GM04503 (cell line): ENCODE measurements at places on chromosomes 4 and X.

DNA sequence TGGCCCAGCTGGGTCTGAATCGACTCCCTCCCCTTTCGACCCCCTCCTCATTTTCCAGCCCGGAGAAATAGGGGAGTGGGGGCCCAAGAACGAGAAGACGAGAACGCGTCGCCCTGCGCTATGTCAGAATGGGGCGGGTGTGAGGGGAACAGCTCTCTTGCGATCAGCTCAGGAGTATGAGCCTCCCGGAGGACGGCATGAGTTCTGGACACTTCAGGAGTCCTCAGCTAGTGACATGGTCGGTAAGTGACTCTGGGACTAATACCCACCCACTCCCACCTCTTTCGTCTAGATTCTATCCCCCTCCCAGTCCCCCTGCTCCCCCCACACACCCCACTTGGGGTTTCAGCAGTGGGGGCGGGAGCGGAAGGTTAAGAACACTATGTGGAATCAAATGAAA, 944 bp downstream of the KLF8 start:
- no peak for DNase-seq

- DNase-seq, result peak; percentile 86
These were observed 61.9 kb upstream of the NFKB1 start for GRCh38 chr4:102439236-102439614.

DNA sequence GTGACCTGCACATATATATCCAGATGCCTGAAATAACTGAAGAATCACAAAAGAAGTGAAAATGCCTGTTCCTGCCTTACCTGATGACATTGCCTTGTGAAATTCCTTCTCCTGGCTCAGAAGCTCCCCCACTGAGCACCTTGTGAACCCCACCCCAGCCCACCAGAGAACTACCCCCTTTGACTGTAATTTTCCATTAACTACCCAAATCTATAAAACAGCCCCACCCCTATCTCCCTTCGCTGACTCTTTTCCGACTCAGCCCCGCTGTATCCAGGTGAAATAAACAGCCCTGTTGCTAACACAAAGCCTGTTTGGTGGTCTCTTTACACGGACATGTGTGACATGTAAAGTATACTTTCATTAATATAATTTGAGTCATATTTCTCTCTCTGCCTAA, 320.3 kb upstream of the TECRL start:
- no peak for DNase-seq

- no peak for DNase-seq
These were observed 29.4 kb downstream of the RAB28 start for GRCh38 chr4:13454786-13455185.

GRCh38 chr4:87219632-87220093, 755 bp downstream of the KLHL8 start:
- DNase-seq, result no peak

DNA sequence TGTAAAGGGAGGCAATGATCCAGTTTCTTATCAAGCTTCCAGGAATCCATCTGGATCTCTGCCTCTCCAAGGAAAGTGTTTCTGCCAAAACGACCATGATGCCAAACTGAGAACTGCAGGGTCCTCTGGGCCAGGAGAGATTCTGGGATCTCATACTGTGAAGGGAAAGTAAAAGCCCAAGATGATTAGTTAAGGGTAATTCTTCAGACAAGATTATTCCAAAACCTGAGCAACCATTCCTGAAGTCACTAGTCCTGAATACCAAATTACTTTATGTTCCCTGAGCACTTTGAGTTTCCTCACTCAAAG, 42.0 kb downstream of the SRPX2 start:
- no peak for DNase-seq

DNA sequence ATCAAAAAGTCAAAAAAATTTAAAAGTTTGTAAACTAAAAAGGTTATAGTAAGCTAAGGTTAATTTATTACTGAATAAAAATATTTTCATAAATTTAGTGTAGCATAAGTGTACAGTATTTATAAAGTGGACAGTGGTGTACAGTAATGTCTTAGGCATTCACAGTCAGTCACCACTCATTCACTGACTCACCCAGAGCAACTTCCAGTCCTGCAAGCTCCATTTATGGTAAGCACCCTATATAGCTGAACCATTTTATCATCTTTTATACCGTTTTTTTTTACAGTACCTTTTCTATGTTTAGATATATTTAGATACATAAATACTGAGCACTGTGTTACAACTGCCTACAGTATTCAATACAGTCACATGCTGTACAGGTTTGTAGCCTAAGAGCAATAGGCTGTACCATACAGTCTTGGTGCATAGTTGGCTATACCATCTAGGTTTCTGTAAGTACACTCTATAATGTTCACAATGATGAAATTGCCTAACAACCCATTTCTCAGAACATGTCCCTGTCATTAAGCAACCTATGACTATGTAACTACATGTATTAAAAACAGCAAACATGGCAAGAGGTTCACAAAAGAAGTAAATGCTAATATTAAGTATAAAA, 18.6 kb downstream of the ACSL4 start:
- DNase-seq, result no peak

GRCh38 chrX:70026851-70027200, 22.9 kb downstream of the AWAT2 start:
- DNase-seq, result no peak

- no peak for DNase-seq
These were observed 1342.9 kb downstream of the ADGRL3 start for GRCh38 chr4:62543002-62543401.

- peak; percentile 14 for DNase-seq
These were observed 87.6 kb downstream of the SORCS2 start for GRCh38 chr4:7279902-7280301.

DNA sequence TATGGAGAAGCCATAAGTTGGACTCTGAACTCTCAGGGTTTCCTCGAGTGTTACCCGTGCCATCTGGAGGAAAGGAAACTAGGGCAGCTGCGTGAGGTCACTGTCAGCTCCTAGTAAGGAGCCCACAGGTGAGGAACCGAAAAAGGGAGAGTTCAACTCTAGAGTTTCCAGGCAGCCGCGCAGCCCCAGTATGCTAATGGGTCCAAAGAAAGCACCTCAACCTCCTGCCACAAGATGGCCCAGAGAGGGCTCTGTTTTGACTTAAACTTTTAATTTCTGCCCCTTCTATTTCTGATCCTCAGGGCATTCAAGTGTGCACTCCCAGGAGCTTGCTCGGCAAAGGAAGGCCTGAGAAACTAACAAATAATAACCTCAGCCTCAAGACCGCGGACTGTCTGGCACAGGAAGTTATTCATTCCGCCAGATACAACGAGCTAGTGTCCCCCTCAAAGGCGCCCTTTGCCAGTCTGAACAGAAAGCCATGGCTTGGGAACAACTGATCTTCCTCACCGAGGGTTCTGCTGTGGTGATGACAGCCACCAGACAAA, 13.9 kb downstream of the SCARB2 start:
- no peak for DNase-seq

- DNase-seq, result no peak
These were observed 10.0 kb upstream of the PPA2 start for GRCh38 chr4:105483840-105484239.

GRCh38 chr4:55323375-55323774, 22.7 kb upstream of the SRD5A3 start:
- DNase-seq, result no peak

- DNase-seq, result no peak
These were observed 30.9 kb upstream of the HSD17B13 start for GRCh38 chr4:87353592-87353991.

DNA sequence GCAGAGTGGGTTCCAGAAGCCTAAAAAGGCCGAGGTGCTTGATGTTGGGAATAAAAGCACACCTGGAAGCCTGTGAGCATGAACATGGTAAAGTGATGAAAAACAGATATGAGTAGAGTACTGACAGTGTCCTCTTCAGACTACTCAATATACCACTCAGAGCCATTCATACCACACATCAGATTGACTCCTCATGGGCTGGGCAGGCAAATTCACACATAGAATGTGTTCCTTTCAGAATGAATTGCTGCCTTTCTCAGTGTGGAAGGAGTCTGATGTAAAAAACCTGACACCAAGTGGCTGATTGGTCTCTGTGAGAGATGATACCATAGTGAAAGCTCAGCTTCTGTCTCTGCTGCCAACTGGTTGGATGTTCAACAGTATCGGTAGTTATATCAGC, 442.7 kb downstream of the RAPGEF2 start:
- no peak for DNase-seq

GRCh38 chr4:137378393-137378792, 153.9 kb downstream of the PCDH18 start:
- DNase-seq, result no peak

DNA sequence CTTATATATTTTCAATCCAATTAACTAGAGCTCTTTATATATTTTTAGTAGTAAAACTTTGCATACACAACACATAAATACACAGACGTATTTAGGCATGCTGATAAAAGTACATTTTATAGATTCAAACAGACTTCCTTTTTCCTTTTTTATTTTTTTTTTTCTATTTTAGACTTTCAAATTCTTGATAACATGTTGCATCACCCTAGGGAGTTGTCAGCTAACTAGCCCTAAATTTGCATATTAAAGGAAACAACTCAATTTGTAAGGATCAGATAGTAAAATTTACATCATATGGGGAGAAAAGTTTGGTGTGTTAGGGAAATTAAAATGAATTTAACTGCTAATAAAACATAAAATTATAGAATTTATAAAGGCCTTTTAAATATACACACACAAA, 47.4 kb upstream of the APOOL start:
- no peak for DNase-seq

DNA sequence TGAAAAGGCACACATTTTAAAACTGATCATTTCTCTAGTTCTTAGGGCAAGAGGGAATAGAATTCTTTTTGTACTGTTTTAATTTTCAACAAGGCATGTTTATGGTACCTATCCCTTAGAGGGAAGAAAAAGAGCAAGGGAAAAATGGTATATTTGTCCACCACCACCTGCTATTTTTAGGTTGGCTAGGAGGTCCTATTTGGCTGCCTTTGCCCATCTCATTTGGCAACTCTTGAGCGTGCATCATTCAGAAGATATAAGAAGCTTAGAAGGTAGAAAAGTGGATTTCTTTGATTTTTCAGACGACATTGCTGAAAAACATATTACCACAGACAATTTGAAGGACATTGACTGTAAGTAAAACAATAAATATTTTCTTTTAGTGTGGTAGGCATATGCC, 69.0 kb downstream of the DCK start:
- no peak for DNase-seq
